ENCODE measurements at places on chromosomes 7 and 10.

DNA sequence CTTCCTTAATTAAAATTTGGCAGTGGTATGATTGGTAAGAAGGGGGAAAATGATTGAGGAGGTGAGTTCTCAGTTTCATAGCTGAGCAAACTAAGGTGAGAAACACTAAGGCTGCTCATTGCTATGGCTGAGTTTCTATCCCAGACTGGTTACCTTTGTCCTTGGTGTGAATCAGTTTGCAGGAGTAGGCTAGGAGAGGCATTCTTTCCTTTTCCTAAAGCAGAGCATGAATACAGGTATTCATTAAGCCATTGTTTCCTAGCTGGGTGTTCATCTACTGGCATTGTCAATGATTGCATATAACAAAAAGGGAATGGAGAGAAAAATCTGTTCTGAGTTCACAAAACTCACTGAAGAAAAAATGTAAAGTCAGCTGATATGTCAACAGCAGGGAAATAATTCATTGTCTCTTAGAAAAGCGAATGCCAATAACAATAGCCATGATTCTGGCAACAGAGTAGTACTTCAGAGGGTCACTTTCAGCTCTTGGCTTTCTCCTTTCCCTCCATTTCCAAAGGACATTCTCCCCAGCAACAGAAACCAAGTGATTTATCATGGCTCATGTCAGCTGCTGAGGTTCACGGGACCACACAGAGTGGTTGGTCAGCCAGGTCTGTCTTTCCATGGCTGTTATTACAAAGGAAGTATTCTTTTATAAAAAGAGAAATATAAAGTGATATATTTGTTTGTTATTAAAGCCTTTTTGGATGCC is 234.0 kb downstream of the BICC1 start:
- DNase-seq: no peak

- DNase-seq: no peak
Observed at GRCh38 chr10:73229567-73229966, 17.5 kb downstream of the DNAJC9 start.

DNA sequence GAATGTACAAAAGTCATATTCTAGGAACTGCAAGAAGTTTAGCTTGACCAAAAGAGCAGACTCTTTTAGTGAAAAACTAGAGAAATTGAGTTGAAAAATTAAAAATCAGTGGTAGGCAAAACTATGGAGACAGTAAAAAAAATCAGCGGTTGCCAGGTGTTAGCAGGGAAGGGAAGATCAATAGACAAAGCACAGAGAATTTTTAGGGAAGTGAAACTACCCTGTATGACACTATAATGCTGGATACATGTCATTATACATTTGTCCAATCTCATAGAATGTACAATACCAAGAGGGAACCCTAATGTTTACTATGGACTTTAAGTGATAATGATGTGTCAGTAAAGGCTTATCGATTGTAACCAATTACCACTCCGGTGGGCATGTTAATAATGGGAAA is 761.9 kb downstream of the MAGI2 start:
- no peak for DNase-seq

DNA sequence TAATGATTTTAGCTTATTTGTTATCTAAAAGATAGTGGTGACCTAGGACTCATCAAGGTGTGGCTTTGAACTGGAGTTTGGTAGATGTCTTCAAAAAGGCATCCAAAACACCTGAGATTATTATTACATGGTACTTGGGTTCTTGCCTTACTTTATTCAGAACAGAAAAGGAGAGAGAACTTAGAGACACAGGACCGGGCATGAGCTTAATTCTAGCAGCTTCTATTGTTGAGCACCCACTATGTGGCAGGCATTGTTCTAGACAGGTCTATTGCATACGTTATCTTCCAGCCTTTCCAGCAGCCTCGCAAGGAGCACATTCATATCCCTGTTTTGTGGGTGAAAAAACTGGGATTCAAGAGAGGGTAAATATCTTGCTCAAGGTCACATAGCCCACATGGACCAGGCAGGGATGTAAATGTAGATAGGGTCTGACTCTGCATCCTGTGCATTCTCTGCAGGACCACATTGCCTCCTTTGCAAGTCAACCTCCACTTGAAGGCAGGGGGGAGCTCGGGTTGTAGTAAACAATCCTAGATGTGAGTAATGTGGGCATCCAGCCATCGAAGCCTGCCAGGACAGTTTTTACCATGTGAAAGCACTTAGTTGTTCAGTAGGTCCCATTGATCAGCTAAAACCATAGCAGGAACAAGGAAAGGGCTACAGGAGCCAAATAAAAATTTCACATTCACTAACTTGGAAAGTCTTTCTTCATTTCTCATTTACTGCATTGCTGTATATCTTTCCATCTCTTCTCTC is 551.4 kb downstream of the LRMDA start:
- DNase-seq: no peak

GRCh38 chr10:77496941-77497420 is 140.6 kb downstream of the KCNMA1 start:
- DNase-seq: no peak

DNA sequence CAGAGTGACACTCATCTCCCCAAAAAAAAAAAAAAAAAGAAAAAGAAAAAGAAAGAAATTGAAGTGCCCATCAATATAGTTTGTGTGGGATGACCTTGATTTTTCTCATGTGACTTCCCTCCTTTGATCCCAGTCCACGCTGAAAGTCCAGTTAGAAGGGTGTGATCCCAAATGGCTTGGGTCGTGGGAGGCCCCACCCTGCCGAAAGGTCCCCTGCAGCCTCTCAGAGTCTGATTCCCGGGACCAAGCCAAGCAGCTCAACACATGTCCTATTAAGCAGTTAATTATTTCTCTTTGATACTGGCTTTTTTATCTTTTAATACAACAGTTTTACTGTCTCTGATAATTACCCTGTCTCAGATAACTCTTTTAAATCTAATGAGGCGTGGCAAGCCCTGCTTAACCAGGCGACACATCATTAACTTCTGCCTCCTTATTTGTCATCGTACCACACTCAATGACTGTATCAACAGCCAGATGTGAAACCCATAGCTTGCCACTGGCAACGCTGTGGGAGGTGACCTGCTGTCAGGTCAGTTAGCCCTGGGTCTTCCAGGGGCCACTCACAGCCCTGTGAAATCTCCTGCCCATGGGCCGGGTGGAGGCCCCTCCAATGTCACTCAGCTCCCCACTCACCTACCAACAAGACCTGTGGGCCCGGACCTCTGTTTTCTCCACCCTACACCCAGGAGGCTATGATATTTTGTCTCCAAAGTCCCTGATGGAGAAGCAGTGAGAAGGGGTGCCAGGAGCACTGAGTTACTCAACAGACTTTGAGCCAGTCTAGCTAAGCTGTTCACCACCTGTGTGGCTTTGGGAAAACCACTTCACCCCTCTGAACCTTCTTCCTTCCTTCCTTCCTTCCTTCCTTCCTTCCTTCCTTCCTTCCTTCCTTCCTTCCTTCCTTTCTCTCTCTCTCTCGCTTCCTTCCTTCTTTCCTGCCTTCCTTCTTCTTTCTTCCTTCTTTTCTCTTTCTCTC is 110.0 kb upstream of the SFMBT2 start:
- DNase-seq: no peak

GRCh38 chr10:77836299-77836820 is 90.2 kb downstream of the DLG5 start:
- DNase-seq: peak; percentile 85

DNA sequence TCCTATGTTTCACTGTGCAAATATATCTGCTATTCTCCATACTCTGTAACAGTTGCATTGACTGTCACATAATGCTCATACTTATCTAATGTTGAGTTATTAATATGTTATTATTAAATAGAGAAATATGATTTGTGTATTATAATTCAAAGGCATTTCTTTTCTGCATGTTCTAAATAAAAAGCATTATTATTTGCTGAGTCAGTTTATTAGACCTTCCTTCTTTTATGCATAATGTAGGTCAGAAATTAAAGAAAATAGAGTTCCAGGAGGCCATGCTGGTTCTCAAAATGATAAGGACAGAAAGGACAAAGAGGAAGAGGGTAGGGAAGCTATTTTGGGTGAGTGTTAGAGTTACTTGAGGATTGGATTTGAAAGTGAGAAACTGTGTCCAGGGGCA is 50.7 kb downstream of the CYP2C9 start:
- DNase-seq: no peak

- no peak for DNase-seq
Observed at GRCh38 chr10:32953277-32953927, 4.6 kb downstream of the ITGB1 start.

DNA sequence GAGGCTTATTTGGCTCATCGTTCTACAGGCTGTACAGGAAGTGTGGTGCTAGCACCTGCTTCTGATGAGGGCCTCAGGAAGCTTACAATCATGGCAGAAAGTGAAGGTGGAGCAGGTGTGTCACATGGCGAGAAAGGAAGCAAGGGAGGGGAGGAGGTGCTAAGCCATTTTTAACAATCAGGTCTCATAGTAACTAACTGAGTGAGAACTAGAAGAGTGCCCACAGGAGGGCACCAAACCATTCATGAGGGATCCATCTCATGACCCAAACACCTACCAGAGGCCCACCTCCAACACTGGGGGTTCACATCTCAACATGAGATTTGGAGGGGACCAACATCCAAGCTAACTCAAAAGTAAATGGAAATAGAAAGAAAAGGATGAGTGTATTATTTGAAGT is 78.1 kb downstream of the CXCL12 start:
- peak; percentile 5 for DNase-seq
